Uterus (tissue), 4 donors: ENCODE measurements at places on chromosomes 2 and 18. TPM values are rescaled to one million over a fixed set of nuclear protein-coding genes. Genes with fewer than 3 reads are reported as not detected.

The GNLY gene
- not detected for total RNA-seq

The MYO3B gene
- total RNA-seq, result 9.1 TPM

The KLHL29 gene
- 4.8 TPM for total RNA-seq

- no peak for DNase-seq
These were observed 33.0 kb downstream of the MRO start for GRCh38 chr18:50786864-50787263.

DNA sequence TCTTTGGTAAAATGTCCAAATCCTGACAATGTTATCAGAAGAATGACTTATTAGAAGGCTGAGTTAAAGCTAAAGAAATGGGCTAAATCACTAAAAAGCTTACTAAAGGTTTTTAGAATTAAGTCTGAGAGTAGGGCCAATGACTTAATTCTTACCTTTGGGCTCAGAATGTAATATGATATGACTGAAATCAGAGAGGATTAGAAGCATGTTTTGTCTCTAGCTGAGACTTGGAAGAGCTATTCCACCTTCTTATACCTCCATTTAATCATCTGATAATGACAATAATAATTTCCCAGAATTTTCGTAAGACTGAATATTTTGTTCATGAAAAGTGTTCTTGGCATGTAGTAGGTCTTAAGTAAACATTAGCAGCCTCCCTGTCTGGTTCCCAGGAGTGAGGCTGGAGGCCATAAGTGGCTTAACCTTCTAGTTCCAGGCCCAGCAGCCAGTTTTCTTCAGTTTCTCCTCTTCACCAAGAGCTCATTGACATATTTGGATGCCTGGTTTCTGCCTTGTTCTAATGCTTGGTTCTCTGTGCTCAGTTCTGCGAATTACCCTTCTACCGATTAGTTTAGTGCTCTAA, 25.5 kb upstream of the E2F6 start:
- no peak for DNase-seq

GRCh38 chr2:187310701-187311100, 137.4 kb downstream of the CALCRL start:
- DNase-seq, result no peak

DNA sequence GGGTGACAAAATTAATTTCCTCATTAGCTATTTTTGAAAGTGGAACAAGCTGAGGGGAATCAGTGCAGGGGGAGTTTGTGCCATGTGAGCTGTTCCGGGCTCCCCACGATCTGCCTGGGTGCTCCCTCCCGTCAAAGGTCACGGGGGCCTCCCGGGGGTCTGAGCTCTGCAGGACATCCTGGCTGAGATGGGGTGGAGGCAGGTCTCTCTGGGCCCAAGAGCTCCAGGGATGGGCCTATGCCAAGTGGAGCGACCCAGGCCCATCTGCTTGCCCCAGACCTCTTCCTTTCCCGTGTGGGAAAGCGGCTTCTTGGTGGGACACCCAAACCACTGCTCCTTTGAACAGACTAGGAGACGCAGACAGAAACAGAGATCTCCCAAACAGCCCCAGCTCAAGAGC, 143.3 kb upstream of the ID2 start:
- no peak for DNase-seq

DNA sequence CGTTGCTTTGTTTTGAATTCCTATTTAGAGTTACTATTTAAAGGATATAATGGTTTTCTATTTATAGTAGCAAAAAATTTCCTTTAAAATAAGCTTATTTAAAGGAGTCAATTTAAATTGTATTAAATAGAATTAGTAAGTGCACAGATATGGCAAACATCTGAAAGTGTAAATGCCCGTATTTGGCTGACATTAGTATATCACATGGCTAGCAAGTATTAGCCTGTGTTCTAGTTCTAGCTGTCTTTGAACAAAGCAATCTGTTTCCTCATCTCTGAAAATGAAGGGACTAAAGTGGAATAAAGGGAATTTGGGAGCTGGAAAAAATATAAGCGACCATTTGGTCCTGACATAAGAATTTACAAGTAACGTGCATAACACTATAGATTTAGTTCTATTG, 32.2 kb downstream of the PELI1 start:
- no peak for DNase-seq

The EPG5 gene
- total RNA-seq, result 43.4 TPM

DNA sequence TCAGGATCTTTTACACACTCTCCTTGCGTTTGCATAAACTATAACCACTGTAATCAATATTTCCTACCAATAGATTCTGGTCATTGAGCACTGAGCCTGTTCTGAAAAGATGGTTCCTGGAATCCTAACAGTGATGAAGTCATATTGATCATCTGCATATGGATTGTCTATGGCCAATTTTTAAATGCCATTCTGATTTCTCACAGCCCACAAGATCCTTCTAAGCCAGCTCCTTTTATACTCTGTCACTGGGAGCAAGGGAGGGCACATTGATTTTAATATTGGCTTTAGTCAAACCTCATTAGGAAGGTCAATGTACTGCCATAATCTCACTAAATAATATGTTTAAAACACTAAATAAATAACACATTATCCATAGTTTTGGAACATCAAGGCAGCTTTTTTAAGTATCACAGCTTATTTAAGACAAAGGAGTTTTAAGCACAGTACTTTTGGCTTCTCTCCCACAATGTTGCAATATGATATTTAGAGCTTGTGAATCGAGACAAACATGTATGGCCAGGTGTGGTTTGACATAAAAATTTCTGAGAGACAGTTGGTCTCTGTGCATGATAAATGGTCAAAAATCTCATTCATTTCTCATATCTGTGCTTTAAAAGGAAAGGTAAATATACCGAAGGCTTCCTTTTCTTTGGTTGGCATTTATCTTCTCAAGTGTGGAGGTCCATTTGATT, 267.3 kb downstream of the MTX2 start:
- no peak for DNase-seq

DNA sequence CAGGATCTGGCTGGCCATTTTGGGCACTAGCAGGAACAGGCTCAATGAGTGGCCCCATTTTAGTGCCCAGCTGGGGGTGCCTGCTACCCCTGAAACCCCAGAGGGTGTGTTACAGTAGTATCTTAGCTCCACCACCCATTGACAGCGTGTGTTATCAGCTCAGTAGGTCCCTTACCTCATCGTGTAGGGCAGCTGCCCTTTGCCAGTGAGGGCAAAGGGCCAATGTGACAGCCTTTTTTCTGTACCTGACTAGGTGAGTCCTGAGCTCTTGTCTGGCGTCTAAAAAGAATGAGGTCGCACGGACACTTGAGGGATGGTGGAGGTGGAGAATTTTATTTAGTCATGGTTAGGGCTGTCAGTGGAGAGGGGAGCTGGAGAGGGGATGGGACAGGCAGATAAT, 462.2 kb downstream of the PIK3C3 start:
- DNase-seq, result no peak

The SERPINB13 gene
- not detected for total RNA-seq

DNA sequence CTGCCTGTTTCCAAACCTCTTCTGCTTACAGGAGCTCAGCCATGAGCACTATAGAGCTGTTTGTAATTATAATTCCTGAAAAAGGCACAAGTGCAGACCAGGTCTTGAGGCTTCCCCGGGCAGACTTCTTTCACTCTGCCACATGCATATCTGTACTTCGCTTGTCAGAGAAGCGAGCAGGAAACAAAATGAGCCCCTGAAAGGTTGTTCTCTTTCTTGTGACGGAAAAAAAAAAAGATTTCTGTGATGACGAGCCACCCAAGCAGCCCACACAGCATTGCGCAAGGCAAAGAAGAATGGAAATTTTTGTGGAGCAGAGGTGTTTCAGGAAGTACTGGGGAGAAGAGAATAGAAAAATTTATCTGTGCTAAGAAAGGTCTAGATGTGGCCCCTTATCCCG, 54.0 kb upstream of the LINC00305 start:
- no peak for DNase-seq

The RRM2 gene
- total RNA-seq, result 27.2 TPM
